DMS53 (cell line): ENCODE measurements at places on chromosomes 4 and X.
A peak's percentile ranks its signal among the peaks of the same experiment; 100 is the strongest.

GRCh38 chr4:186782302-186782701, 58.6 kb upstream of the FAT1 start:
- DNase-seq = no peak

GRCh38 chrX:68199062-68199848, 234.0 kb downstream of the OPHN1 start:
- DNase-seq = peak; percentile 20

GRCh38 chrX:132489578-132490419, 961 bp upstream of the MBNL3 start:
- DNase-seq = peak; percentile 89

- DNase-seq = peak; percentile 3
Observed at GRCh38 chrX:13009273-13009672, 34.4 kb downstream of the TMSB4X start.

DNA sequence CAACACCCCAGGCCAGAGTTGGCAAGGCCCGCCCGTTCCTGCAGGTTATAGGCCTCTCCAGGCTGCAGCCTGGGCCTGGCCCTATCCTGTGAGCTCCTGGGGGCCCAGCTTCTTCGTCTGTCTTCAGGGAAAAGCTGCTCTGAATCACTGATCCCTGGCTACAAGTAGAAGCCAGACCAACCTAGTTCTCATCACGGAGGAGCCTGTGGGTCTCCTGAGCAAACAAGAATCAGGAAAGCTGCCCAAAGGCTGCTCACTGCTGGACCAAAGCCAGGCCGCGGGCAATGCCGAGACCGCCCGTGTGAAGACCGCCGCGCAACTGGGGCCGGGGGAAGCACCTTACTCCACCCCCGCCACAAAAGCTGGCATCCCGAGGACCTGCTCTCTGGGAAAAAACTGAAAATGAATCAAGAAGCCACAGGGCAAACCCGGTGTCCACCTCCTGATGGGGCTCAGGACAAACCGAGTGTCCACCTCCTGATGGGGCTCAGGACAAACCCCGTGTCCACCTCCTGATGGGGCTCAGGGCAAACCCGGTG, 12.8 kb downstream of the CTBP1 start:
- no peak for DNase-seq

- no peak for DNase-seq
Observed at GRCh38 chr4:35772291-35772690, 472.0 kb downstream of the ARAP2 start.

GRCh38 chr4:139965789-139966188, 188.2 kb downstream of the MAML3 start:
- DNase-seq = no peak

DNA sequence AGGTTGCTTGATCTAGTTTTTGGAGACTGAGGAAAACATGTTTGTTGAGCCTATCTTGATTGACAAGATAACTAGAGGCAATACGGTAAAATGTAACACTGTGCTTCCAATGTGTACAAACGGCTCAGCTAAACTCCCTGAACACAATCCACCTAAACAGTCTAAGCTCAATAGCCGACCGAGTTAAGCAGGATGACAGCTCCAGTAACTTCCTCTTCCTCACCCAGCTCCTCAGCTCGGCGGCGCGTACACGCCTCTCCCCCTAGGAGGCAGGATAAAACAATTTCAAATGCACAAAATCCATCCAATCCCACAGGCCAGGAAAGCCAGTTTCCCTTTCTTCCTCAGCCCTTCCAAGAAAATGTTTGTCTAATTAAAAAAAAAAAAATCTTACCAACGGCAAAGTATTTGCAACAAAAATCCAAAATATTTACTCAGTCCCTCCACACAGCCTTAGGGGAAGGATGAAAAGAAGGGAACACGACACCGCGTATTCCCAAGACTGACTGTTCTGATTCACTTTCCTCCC, 1.0 kb downstream of the CNOT6L start:
- DNase-seq = peak; percentile 82

GRCh38 chrX:35507701-35508100, 290.4 kb upstream of the MAGEB16 start:
- no peak for DNase-seq

- peak; percentile 11 for DNase-seq
Observed at GRCh38 chrX:31969714-31970113, 897.9 kb upstream of the FTHL17 start.

- no peak for DNase-seq
Observed at GRCh38 chrX:12919051-12919450, 12.6 kb downstream of the TLR8 start.

GRCh38 chr4:86603311-86603885, 9.3 kb downstream of the PTPN13 start:
- no peak for DNase-seq

DNA sequence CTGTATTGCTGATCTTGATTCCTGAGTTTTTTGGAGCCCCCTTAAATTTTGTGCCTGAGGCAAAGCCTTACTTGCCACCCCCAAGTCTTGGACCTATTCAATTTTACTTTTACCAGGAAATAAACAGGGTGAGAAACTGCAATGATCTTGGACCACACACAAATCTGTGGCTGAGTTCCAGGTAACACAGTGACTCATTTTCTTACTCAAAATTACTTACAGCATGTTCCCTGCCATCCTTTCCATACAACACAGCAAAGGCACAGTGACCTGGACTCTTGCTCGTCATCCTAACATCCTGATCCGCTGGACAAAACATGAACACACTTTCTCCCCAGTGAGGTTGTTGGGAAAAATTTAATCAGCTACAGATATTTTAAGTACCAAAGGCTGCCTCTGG, 60.7 kb upstream of the S100G start:
- no peak for DNase-seq

DNA sequence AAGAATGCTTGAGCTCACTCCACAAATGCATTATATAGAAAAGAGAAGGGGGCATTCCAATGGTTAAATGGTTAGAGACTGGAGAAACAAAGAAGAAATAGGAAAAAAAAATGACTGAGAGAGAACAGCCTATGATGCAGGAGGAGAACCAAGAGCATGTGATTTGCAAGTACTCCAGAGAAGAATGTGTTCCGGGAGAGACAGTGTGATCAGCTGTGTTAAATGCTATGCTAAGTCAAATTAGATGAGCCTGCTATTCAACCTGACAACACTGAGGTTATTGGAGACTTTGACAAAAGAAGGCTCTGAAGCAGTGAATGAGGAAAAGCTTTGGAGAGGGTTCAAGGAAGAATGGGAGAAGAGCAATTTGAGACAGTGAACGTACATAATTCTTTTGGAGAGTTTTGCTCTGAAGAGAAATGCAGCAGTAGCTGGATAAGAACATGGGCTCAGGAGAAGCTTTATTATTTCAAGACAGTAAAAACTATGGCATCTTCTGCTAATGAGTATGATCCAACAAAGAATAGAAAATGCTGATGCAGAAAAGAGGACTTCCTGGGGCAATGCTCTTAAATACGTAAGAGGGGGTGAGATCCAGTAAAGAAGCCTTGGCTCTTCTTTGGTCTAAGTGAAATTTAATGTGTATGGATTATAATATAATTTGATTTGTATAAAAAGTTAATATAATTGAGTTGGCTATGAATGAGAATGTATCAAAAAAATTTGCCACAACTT, 66.3 kb downstream of the PPP3CA start:
- no peak for DNase-seq

GRCh38 chrX:153556767-153557166, 39.3 kb downstream of the ATP2B3 start:
- peak; percentile 41 for DNase-seq

DNA sequence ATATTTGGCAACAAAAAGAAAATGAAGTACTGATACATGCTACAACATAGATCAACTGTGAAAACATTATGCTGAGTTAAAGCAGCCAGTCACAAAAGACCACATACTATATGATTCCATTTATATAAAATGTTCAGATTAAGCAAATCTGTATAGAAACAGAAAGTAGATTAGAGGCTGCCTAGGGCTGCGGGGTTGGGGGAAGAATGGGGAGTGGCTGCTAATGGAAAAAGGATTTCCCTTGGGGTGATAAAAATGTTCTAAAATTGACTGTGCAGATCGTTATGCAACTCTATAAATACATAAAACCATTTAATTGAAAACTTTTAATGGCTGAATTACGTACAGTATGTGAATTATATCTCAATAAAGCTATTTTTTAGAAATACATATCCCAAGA, 46.8 kb downstream of the NEK1 start:
- DNase-seq = no peak

GRCh38 chr4:89334311-89334710, 26.7 kb upstream of the GPRIN3 start:
- DNase-seq = no peak

DNA sequence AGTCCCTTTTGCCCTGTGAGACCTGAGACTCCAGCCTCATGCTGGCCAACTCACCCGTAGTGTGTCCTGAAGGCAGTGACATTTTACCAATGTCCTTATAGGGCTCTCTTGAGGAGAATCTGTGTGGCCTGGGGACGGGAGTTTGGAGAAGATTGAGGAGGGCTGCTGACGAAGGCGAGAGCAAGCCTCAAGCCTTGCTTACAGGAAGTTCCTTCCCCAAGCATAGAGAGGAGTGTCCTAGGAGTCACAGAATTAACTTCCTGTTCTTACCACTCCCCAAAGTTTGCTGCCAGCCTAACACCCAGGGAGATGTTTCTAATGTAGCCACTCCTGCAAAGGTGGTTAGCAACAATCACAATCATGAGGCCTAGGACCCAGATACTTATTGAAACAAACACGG, at the start of gene NXF3:
Gene NXF3 (minus strand): TSS at position 202 of the 400 bp plus-strand sequence. CDS start 120 bp downstream, at position 82.
- DNase-seq = no peak

DNA sequence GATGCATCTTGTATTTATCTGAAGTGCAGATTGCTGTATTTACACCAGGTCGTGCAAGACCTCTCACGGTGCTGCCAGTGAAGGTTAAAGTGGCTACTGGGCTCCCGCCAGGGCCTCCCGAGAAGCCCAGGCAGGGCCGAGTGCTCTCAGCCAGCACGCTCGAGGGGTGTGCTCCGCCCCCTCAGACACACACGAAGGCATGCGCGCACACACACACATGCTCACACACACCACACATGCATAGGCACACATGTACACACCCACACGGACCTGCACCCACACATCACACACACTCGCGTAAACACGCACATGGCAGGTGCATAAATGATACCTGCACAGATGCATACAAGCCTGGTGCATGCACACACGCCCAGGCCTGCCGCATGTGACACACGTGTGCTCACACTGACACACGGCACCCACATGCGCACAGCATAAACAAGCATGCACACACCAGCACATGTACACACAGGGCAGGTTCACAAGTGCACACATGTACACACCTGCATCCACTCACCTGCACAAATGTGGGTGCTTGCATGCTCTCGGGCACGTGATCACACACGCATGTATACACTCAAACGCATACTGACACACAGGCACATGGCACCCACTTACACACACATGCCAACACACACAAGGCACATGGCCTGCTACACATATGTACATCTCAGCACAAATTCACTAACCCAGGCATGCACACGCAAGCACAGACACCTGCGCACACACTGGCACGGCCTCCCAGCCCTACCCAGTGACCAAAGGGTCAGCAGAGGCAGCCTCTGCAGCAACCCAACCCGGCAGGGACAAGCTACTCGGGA, 71.6 kb downstream of the FAM53A start:
- DNase-seq = no peak

DNA sequence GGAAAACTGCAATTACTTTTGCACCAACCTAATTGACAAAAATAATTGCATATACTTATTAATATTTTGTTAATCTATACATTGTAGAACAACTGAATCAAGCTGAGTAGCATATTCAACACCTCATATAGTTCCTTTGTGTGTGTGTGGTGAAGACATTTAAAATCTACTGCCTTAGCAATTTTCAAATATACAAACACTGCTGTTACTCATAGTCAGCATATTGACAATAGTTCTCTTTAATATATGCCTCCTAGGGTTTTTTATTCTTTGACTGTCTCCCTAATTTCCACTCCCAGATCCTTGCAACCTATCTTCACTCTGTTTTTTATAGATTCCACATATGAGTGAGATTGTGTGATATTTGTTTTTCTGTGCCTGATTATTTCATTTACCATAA, 426.8 kb downstream of the PPARGC1A start:
- no peak for DNase-seq

DNA sequence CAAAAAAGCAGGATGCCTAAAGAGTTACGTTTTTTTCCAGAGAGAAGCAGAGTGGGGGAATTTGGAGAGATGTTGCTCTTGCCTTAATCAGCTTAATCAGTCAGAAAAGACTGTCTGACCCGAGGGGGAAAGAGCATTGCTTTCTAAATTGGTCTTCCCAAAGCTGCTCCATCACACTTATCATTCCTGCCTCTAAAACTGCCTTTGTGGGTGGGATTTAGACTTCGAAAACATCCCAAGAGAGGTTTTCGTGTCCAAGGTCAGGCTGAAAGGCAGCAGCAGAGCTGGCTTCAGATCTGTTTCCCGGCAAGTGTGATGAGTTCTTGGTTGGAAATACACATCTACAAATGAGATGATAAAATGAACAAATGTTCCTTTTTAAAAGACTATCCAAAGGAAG, 155.2 kb downstream of the SH2D1A start:
- DNase-seq = no peak

DNA sequence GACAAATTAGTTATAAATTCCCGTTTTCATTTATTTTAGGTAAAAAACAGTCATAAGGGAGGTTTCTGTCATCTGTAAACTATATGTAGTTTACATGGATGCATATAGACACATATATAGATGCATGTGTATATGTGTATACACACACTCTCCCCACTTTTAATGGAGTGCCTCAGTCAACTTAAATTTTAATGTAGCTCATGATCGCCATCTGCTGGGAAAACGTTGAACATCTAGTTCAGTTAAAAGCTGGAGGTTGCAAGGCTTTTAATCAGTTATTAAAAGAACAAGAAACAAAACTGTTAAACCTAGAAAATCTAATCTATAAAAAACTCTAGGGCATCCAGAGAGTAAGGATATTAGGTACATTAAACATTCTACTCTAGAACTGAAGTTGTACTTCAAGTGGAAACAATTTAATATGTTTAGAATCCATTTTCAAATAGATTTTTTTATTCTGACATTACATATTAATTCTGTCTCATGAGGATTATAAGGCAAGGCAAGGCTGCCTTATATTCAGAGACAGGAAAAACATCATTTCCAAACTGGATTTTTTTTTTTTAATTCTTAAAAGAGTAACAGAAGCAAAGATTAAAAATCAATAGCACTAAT, 122.6 kb downstream of the SHISA3 start:
- peak; percentile 77 for DNase-seq

GRCh38 chrX:73448379-73448778, 1.5 kb downstream of the CDX4 start:
- DNase-seq = no peak

DNA sequence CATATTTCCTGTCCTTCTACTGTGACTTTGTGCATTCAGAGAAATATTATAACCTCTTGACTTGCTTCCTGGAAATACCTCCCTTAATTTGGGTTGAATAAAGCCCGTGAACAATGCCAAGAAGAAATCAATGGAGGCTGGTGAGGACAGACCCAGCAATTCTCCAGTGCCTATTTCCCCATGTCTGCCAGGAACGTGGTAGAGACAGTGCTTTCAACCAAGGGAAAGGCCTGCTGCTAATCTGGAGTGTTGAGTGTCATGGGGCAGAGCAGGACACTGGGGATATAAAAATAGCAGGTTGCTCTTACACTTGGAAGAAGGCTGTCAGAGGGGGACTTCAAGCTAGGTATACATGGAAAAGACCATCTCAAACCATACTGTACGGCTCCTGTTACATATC, 19.9 kb downstream of the TSC22D3 start:
- no peak for DNase-seq

- DNase-seq = no peak
Observed at GRCh38 chr4:73721909-73722308, 18.5 kb upstream of the CXCL8 start.

GRCh38 chr4:76800902-76801301, 97.0 kb downstream of the SOWAHB start:
- DNase-seq = no peak

- no peak for DNase-seq
Observed at GRCh38 chr4:89539797-89540711, 232.5 kb upstream of the GPRIN3 start.

GRCh38 chr4:73309211-73309610, 50.6 kb upstream of the ANKRD17 start:
- no peak for DNase-seq
